Liver (tissue), 10 donors: ENCODE measurements at places on chromosomes 2 and 18.

DNA sequence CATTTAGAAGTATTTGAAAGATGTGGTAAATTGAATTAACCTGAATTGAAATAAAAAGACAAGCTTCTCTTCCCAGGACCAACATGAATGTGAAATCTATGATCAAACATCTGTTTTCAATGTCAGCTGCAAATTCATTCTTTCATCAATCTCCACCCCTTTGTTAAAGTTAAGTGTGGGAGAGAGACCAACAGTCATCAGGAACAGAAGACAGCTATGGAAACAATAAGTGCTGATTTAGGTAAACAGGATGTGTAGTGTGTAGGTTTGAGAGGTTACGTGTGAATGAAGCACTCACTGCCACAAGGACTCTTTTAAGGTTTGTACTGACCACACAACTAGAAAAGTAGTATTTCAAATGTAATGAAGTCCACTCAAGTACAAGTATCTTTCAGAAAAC is 1659.8 kb upstream of the CELF4 start:
- no peak for DNase-seq

DNA sequence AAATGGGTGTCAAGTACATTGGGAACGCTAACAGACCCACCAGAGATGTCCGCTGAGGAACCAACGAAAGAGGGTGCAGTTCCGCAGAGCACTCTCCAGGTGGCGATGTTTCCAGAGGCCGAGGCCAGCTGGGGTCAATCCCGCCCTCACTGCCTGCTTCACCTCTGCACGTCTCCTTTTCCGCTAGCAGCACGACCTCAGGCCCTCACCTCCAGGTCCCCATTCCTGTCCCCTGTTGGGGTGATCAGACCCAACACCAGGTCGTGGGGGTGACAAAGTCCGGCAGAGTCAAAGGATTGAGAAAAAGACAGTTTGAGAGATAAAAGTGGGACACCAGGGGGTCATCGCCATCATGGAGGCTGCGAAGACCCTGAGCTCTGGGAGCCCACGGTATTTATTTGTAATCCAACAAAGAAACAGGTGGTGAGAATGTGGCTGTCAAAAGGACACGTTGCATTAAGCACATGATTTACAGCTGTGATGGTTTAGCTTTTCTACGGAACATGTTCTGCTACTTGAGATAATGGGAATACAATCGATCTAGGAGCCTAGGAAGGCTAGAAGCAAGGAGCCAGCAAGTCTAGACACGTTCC is 27.3 kb downstream of the ZAP70 start:
- peak; percentile 53 for DNase-seq

DNA sequence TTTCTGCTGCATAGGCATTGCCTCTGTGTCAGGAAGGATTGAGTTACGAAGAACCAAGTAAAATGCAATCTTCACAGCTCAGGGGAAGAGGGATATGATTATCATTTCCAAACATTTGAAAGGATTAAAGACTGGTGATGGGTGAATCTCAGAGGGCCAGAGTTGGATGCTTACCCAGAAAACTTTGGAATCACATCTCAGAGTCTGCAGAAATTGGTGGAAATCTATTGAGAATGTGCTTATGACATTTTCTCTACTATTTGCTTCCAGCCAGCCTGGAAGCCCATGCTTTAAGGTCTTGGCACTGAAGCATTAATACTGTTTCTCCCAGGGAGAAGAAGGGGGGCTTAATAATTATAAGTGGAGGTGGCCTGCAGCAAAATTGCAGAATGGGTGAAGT is 1301.4 kb upstream of the PIK3C3 start:
- no peak for DNase-seq

- no peak for DNase-seq
Measured at GRCh38 chr2:144580521-144581161, 60.7 kb upstream of the ZEB2 start.

DNA sequence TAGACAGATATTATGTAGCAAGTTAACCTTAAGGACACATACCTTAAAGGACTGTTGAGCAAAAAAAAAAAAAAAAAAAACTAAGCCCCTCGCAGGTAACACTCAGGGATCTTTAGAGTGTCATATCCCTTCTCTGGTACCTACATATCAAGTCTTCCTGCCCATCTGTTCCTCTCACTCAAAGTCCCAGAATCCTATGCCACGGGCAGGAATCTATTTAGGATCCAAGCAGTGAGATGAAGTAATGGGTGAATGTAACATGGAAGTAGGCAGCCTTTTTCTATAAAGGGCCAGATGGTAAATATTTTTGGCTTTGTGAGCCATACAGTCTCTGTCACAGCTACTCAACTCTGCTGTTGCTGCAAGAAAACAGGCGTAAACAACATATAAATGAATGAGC is 496.7 kb downstream of the STK39 start:
- no peak for DNase-seq

DNA sequence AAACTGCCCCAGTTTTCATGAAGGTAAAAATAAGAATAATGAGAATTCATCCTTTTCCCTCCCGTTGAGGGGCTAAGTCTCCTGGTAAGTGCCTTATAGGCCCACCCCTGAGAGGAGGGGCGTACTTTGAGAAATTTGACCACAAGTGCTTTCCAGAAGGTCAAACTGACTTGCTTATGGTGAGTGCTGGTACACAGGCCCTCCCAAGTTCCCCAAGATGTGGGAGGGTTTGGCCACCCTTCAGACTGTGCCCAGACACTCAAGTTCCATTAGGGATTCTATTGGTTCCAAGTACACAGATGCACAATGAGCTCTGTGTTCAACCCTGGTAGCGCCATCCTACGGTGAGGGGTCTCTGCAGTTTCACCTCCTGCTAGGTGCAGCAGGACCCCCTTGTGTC is 205.1 kb downstream of the CTIF start:
- DNase-seq = no peak

DNA sequence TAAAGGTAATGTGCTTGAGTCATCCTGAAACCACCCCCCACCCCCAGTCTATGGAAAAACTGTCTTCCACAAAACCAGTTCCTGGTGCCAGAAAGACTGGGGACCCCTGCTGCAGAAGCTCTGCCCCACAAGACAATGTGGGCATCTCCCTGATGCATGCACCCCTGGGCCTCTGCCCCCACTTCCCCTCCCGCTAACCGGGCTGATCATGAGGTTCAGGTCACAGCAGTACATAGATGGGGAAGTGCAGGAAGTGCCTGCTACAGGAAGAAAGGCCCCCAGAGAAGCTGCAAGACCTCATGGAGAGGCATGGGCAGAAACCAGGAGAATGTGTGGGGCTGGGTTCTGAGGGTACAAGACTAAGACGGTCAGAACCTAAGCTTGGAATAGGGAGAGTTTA is 243.4 kb upstream of the ID2 start:
- DNase-seq = no peak

GRCh38 chr2:205754924-205755321 is 72.6 kb downstream of the NRP2 start:
- no peak for DNase-seq

GRCh38 chr2:47869859-47870595 is 36.3 kb downstream of the FBXO11 start:
- DNase-seq = no peak

DNA sequence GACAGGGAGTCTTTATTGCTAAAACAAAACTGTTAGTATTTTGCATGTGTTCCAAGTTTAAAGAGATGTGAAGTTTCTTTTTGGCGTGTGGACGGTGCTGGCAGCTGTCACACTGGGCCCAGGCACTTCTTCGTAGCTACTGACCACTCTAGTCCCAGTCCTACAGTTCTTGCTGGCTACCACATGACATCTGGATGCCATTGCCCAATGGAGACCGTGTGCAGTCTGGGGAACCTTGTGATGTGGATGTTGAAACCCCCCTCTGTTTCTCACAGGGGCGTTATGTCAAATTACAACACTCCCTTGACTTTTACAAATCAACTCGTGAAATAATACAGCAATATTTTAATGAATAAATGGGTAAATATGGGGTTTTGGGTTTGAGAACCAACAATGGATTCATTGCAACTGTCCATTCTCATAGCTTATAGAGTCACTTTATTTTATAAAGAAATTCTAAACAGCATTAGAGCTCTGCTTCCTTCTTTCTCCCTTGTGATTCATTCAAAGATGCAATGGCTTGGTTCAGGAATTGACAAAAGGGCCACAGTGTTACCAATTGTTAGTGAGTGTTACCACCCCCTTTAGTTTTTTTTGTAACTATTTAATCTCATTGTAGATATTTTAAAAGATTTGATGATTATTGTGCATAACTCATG is 1.2 kb downstream of the GPD2 start:
- DNase-seq = no peak

- DNase-seq = no peak
Measured at GRCh38 chr18:23237524-23238151, 102.4 kb downstream of the CABLES1 start.

GRCh38 chr18:73691118-73691517 is 456.5 kb downstream of the FBXO15 start:
- no peak for DNase-seq

GRCh38 chr18:23871410-23871809 is 143.1 kb upstream of the TTC39C start:
- DNase-seq = no peak

- no peak for DNase-seq
Measured at GRCh38 chr2:15649561-15650255, 58.0 kb downstream of the DDX1 start.

DNA sequence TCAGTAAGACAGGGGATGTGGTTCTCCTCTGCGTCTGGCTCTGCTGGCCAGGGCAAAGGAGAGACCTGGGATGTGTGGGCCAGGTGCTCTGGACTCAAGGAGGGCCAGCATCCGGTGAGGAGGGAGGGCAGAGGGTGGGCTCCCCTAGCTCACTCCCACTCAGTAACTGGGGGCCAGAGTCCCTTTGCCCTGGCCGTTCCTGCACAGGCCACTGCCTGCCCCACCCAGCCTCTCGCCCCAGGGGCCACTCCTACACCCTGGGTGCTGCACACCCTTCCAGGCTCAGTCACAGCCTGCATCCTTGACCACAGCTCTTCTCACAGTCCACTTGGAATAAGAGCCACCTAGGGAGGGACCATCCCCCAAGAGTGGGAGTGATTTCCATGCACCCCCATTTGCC is 41.0 kb downstream of the SNED1 start:
- DNase-seq = no peak

DNA sequence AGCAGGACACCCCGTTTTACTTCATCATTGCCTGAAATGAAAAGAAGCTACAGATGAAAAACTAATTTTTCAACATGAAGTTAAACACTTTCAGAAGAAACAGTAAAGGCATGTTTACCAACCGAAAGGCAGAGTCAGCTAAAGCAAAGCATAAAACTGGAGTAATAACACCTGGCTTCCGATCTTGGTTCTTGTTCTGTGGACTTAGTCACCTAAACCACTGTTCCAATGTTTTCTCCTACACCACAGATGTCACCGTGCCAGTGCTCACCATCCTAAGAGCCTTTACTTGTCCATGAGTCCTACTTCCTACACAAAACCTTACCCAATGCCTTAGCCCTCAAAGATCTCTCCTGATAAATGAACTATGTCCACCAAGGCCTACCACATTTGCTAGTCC is 13.5 kb downstream of the MCM6 start:
- DNase-seq = no peak

DNA sequence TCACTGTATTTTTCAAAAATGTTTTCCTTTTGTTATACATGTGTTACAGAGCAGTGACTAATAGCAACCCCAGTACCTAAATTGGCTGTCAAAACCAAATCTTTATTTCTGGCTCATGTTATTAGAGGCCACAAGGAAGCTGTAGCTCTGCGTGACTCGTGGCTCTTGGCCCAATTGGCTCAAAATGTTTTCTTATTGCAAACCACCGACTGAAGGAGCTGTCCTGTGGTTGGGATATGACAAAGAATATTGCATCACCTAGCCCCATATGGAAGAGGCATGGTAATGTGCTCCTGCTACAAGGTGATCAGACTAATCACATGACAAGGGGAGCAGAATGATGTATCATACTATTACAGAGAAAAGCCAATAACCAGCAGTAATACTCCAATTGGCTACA is 1058.5 kb downstream of the CBLN2 start:
- no peak for DNase-seq

DNA sequence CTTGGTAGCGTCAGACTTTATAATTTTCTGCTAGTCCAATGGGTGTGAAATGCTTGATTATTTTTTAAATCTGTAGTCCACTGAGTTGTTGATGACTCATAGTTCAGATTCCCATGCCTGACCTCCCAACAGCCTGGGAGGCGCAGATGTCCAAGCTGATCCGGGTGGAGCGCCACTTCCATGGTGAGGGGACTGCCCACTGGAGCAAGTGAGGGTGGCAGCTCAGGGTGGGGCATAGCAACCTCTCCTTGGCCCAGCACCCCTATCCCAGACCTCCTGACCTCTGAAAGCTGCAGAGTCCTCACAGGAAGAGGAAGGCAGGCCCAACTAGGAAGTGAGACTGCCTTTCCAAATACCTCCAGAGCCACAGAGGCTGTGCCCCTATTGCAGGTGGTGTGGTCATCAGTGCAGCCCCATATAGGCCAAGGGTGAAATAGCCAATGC is 4.4 kb downstream of the MAL start:
- no peak for DNase-seq

DNA sequence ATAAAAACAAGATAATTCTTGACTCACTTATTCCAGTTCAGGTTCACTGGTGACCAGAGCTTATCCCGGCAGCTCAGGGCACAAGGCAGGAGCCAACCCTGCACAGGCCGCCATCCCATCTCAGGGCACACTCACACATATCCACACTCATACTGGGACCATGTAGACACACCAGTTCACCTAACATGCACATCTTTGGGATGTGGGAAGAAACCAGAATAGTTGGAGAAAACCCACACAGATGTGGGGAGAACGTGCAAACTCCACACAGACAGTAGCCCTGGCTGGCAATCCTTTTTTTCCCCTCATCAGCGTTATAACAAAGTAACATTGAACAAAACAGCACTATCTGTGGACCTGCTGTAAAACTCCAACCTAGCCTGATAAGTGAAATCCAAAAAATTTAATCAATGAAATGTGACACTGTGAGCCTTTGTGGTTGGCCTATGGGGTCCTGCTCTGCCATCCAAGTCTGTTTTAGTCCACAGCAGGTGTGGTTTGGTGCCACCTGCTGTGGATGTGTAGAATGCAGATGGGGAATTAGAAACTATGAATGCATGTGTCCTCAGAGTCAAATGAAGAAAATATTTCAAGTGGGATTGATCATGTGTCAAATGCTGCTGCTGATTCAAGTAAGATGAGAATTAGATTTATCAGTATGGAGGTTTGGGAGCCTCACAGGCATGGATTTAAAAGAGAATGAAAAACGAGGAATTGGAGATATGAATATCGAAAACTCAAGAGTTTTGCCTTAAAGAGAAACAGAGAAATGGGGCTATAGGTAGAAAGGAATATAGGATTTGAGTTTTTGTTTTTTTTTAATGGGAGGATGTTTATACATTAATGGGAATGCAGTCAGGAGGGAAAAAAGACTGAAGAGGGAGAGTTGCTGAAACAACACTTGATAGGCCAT is 47.0 kb downstream of the UGP2 start:
- peak; percentile 45 for DNase-seq

DNA sequence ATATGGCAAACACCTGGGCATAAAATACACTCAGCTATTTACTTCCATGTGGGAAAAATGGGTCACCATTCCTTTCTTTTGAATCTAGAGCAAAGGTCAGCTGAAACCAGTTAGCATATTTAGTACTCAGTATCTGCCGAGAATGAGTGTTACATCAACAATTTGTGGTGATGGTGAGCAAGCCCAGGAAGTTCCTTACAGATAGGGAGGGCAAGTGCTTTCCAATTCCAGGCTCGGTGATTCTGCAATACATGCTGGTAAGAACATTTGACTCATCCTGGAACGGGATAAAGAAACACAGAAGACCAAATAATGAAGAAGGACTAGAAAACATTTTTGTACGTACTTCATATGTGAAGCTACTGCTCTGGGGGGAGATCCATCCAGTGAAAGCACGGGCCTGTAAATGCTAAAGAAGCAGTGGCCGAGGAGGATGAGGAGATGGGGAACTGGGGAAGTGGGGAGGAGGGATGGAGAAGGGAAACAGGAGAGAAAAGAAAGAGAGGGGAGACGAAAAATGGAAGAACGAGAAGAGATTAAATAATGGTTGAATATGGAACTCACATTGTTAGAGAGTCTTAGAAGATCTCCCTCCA is 251.9 kb downstream of the TTC32 start:
- no peak for DNase-seq
